ENCODE measurements at places on chromosomes 4 and X. TPM values are rescaled to one million over a fixed set of nuclear protein-coding genes. Genes with fewer than 3 reads are reported as not detected.

Gene F11
- total RNA-seq = not detected

Gene MAGEA10
- total RNA-seq = not detected

Gene ARL13A
- total RNA-seq = not detected

Gene ASMT
- total RNA-seq = not detected

Gene CD99
- 442 TPM for total RNA-seq

Gene KLHL4
- total RNA-seq = 16.1 TPM

Gene CITED1
- total RNA-seq = not detected

Measured in placental epithelial cell (primary cell).